ENCODE measurements at places on chromosomes 16 and 17. TPM values are rescaled to one million over a fixed set of nuclear protein-coding genes. Genes with fewer than 3 reads are reported as not detected.

DNA sequence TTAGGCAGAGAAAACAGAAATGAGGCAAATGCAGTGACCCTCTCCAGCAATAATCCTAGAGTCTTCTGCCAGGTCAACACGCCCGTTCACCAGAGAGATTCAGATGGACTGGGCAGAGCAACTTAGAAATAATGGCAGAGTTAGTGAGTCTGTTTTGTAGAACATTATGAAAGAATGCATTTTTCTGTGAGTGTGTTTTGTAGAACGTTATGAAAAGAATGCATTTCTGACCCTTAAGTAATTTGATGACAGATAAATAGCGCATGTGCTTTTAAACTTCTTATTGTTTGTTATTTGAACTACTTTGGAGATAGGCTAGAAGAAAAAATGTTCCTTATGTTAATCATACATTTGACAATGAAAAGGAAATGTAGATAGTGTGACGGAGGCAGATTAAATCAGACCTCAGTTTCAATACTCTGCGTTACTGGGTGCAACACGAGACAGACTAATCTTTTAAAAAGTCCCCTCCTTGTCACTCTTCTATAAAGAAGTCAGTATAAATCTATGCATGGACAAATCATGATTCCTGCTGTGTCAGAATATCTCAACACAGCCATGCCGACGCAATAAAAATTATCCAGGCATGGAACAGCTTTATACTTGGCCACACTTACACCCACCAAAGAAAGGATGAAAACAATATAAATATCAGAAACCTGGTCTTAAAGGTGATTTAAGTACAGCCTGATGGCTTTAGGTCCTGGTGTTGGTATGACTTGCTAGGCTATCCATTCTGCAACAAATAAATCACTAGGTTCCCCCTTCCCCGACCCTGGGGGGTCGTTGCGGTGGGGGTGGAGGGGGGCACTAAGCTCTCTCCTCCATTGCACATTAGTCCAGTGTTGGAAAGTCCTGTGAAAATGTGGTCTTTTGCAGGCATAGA, 47.8 kb downstream of the MARCHF10 start:
- DNase-seq = no peak

GRCh38 chr16:11986521-11987057, 10.1 kb downstream of the SNX29 start:
- no peak for DNase-seq

DNA sequence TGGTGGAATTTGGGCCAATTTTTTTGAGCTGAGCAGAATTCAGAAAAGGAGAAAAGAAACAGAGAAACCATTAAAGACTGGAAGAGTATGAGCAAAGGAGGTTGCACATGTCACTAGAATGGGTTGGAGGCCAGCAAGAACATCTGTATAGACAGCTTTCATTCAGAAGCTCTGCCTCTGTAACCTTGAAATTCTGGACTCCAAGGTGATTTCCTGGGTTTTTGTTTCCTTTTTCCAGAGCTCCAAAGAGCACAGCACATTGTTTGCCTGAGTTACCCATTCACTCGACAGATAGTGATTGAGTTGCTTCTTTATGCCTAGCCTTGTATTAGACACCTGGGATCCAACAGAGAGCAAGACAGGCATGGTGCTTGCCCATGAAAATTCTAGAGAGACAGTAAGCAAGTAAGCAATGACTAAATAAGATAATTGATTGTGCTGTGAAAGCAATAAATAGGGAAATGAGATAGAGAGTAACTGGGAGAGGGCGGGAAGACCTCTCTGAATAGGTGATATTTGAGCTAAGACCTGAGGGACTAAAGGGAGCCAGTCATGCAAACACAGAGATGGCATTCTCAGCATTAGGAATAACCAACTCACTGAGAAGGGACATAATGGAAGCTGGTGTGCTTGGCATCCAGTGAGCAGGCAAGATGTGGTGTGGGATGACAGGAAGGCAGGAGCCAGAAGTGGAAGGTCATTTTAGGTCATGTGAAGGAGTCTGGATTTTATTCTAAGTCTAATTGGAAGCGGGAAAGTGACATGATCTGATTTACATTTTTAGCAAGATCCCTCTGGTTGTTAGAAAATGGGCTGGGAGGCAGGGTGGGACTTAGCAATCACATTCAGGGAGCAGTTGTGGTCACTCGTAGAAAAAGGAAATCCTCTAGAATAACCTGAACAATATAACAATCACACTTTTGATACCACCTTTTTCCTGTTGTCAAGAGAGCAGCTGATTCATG, 197.5 kb downstream of the HS3ST3A1 start:
- DNase-seq = no peak

DNA sequence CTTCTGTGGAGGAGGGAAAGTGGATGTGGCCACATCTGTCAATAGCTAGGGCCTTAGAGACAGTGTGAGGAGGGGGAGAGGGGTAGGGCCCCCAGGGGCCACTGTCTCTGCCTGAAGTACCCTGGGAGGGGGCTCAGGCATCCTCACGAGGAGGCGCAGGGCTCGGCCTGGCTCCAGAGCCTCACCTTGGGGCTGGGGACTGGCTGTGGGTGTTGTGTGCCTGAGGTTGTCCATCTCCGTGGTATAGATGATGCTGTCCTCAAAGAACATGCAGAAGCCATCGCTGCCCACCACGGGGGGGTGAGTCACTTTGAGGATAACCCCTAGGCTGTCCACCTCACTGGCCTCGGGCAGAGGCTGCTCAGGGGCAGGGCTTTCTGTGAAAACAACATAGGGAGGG, 12.1 kb downstream of the PLEKHG4 start:
- DNase-seq = no peak

DNA sequence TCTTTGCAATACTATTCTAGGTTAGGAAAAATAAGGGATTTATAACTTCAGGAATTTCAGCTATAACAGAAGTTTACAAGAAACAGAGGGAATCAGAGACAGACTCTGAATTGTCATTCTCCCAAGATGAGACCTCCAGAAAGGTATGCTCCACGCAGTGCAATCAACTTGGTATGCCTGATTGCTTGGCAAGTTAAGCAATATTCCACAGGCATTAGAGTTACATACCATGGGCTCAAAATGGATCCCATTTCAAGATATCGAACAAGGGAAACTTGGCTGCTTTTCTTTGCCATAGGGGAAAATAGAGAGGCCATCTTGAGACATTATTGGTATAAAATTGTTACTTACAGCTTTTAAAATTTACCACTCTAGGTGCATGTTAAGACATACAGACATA, 615.6 kb upstream of the SOX9 start:
- DNase-seq = no peak

DNA sequence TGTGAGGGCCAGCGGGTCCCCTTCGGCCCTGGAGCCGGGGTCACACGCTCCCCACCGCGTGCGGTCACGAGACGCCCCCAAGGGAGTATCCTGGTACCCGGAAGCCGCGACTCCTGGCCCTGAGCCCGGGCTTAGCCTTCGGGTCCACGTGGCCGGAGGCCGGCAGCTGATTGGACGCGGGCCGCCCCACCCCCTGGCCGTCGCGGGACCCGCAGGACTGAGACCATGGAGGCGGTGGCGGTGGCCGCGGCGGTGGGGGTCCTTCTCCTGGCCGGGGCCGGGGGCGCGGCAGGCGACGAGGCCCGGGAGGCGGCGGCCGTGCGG, at the start of gene NAGLU:
NAGLU (plus strand) TSS at position 194 of the 324 bp plus-strand sequence; CDS start at position 226, 32 bp downstream.
- DNase-seq = peak; percentile 98

- no peak for DNase-seq
Measured at GRCh38 chr17:20228410-20228809, 219.3 kb downstream of the SPECC1 start.

- DNase-seq = no peak
Measured at GRCh38 chr17:32451879-32452278, 7.6 kb downstream of the PSMD11 start.

DNA sequence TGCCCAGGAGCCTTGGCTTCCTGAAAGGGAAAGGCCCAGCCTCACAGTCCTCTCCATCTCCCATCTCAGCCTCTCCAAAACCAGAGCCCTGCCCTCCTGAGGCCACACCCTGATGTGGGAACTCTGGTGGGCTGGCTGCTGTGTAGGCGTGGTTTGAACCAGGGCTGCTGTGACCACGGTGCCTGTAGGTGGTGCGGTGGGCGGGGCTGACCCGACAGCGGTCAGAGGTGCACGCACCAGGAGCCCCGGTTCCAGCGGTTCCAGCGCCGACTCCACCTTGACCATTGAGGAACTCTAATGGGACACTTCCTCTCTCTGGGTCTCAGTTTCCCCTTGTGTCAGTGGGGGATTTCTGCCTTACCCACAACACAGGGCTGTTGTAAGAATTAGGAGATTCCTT, 2.4 kb downstream of the RAP1GAP2 start:
- DNase-seq = no peak

- DNase-seq = no peak
Measured at GRCh38 chr17:79124513-79125209, 50.0 kb downstream of the ENGASE start.

DNA sequence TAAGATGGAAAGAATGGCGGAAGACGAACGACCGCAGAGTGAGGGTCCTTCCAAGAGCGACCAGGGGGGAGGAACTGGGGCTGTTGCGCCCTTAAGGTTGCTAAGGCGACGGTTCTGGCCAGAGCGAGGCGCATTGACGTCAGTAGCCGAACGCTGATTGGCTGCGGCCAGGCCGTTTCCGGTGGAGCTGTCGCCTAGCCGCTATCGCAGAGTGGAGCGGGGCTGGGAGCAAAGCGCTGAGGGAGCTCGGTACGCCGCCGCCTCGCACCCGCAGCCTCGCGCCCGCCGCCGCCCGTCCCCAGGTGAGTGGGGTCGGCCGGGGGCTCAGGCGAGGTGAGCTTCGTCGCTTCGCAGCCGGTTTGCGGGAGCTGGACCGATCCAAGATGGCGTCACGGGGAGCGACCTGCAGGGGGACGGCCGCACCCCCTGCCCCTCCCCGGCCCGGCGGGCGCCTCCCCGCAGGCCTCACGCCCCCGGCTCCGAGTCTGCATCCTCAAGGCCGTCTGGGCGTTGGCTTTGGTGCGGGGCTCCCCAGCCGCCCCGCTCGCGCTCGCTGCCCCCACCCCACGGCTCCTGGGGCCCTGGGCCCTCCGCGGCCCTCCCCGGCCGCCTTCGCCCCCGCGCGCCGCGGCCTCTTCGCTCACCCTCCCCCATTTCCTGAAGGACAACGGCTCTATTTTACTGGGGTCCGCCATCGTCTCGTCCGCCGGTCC, at the start of gene PRKAR1A:
PRKAR1A (plus strand) TSS at position 184 of the 713 bp plus-strand sequence. CDS start 2,970 bp downstream, outside the sequence.
- peak; percentile 95 for DNase-seq

DNA sequence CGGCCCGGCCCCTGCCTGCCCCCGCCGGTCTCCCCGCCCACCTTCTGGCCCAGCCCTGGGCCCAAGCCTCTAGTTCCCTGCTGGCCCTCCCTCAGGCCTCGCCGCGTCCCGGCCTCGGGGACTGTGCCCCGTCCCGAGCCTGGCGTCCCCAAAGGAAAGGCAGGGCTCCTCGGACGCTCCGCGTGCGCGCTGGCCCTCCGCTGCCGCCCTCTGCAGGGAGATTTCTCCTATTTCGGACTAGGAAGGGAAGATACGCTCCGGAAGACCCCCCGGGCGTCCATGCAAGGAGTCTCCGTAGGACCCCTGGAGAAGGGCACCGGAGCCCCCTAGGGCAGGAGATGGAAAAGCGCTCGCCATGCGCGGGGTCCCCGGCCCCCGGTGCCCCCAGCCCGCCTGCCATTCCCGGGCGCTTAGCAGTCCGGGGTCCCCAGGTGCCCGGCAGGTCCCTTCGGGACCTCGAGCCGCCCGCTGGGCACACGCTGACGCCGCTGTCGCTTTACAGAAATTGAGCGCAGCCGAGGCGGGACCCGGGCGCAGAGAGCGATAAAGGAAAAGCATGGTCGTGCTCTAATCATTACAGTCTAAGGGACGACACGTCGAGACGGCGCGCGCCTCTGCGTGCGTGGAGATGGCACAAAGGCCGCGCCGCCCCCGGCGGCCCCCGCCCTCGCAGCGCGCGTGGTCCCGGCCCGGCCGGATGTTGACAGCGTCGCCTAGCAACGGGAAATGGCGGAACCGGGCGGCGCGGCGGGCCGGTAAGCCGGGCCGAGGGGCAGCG, at the start of gene CCDC40:
CCDC40 (plus strand) TSS at position 706 of the 778 bp plus-strand sequence; CDS start at position 727, 21 bp downstream.
- peak; percentile 91 for DNase-seq

DNA sequence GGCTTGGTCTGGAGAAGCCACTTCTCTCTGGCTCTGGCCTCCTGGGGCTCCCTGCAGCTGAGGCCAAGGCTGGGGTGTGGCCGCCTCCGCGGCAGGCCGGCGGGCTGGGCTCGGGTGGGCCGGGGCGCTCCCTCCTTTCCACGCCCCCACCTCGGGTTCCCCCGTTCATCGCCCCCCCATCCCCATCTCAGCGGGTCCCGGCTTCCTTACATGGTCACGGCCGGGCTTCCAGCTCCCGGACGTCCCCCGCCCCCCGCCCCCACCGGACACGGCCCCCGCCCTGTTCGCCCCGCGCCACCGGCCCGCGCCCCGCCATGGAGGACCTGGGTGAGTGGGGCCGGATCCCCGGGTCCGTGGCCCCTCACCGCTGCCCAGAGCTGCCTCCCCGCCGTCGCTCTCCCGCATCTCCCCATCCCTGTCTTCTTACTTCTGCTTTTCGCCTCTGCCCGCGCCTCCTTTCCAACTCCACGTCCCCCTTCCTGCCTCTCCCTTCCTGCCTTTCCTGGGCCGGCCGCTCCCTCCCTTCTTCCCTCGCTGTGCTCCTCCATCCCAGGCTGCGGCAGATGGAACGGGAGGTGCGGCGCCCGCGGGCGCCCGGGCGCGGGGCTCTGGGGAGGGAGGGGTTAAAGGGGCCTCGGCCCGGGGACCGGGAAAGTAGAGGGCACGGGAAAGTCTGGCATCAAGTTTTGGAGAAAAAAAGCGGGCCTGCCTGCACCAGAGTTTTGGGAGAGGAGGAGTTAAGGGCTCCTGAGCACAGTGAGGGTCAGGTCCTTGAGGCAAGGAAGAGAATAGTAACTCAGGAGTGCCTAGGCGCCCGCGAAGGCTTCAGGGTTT, at the start of gene TGFB1I1:
TGFB1I1 (plus strand) TSS at position 278 of the 834 bp plus-strand sequence; CDS start at position 315, 37 bp downstream.
- peak; percentile 82 for DNase-seq

GRCh38 chr17:73521376-73521775, 122.9 kb downstream of the SDK2 start:
- DNase-seq = no peak

DNA sequence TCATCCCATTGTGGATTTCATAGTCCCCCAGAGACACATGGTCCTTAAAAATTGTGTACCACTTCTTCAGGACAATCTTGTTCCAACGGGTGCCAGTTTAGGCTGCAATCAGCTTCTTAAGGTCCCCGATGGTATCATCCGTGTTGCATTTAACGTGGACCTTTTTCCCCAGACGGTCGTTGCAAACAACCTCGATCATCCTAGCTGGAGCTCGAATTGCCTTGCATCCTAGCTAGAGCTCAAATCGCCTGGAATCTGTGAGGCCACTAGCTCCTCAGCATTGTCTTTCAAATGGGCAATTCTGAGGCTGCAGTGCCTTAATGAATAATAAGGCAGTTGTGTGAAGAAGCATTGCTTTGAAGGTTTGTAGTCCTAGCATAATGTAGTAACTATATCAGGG, 37.7 kb upstream of the RHBDL3 start:
- DNase-seq = no peak

DNA sequence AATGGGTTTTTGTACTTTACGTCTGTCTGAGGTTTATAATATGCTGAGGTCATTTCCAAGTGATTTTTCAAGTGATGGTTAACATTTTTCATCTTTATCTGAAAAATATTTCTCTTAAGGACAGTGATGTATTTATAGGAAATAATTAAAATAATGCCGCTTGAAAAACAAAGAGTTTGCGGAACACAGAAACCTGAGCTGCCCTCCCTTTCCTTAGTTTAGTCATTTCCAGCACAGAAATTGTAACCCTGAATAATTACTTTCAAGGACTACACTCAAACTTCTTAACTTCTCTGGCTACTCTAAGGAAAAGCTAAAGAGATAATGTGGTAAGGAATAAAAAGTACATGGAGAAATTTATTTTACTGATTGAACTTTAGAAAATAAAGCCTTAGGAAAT, 54.6 kb downstream of the MRTFB start:
- DNase-seq = no peak

Gene TNFRSF17
- not detected for total RNA-seq

Gene SBK1
- 0.42 TPM for total RNA-seq

Gene RASD1
- 35.3 TPM for total RNA-seq

Gene SP6
- total RNA-seq = 0.50 TPM
